Skin of body (tissue), 3 donors: ENCODE measurements at places on chromosomes 1 and 21. TPM values are rescaled to one million over a fixed set of nuclear protein-coding genes. Genes with fewer than 3 reads are reported as not detected.

The KIAA0040 gene
- total RNA-seq: 8.7 TPM

The CTSE gene
- 0.20 TPM for total RNA-seq

The CFHR3 gene
- 0.39 TPM for total RNA-seq

The SPAG17 gene
- total RNA-seq: 3.3 TPM

The PEAR1 gene
- total RNA-seq: 5.5 TPM

The KCND3 gene
- total RNA-seq: 0.99 TPM

DNA sequence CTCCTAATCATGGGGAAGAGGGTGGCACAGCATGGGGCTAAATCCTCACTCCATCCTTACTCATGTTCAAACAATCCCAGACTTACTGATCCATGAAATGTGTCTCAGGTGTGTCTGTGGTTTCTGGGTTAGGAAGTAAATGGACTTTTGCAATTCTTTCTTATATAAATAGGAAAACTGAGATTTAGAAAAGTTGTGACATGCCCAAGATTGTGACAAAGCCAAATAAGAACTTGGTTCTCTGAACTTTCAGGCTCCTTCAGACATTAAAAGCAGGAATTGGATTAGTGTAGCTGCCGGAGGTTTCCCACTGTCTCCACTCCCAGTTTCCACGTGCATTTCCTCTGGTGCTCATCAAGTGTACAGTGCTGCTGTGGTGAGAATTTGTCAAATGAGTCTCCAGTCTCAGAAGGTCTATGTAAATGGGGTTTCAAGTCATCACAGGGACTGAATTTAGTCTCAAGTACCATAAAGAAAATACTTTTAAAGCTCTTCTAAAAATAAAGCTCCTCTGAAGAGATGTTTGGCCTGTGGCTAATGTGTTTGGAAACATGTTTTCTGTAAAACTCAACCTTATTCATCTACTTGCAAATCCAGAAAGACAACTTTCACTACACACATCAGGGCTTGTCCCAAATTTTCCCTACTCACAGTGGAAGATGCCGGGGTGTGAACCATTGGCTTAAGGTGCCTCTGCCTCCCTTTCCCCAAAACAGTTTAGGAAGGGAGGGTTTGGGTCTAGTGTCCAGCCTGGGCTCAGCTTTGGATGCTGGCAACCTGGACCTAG, 115.2 kb downstream of the NGF start:
- DNase-seq: no peak

- no peak for DNase-seq
These were observed 81.9 kb upstream of the WLS start for GRCh38 chr1:68314151-68314780.

GRCh38 chr1:15738416-15739113, 2.5 kb downstream of the SLC25A34 start:
- DNase-seq: no peak

- DNase-seq: no peak
These were observed 10.7 kb upstream of the PTBP2 start for GRCh38 chr1:96710708-96711477.

DNA sequence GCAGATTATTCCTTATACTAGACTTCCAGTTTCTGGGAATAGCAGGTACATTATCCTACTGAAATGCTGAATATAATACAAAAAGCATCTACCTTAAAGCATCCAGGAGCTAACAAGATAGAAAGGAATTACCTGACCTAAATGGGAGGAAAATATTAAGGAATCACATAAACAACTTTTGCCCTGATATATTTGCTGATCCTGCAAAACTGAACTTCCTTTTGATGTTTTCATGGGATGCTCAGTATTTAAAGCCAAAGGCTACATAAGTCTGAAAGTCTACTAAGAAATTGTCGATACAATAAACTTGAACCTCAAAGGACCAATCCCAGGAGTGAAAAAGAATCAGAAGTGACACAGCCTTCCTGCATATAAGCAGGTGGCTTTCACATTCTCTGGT, 85.6 kb upstream of the C1orf21 start:
- no peak for DNase-seq

GRCh38 chr1:3520419-3521378, 66.2 kb downstream of the ARHGEF16 start:
- DNase-seq: no peak

- no peak for DNase-seq
These were observed 59.4 kb upstream of the ZBTB18 start for GRCh38 chr1:243991650-243992049.

DNA sequence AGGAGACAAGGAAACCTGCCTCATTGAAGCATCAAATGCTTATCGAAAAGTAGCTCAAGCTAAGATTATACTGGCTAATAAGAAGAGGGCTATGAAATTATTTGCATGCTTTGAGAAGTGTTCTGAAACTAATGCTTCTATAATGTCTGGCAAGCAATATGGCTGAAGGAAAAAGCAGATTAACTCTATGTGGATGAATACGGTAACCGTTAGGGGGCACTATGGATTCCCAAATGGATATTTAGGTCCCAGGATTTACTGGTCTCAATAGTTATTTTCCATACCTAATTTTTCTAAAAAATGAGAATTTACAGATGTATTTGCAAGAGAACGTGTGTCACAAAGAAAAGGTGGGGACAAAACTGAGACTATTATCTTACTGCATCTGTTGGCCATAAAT, 34.6 kb upstream of the RRP15 start:
- DNase-seq: no peak

GRCh38 chr21:27570306-27570868, 603.5 kb upstream of the ADAMTS5 start:
- DNase-seq: peak; percentile 87

GRCh38 chr1:1283821-1284220, 3.6 kb downstream of the SCNN1D start:
- no peak for DNase-seq

DNA sequence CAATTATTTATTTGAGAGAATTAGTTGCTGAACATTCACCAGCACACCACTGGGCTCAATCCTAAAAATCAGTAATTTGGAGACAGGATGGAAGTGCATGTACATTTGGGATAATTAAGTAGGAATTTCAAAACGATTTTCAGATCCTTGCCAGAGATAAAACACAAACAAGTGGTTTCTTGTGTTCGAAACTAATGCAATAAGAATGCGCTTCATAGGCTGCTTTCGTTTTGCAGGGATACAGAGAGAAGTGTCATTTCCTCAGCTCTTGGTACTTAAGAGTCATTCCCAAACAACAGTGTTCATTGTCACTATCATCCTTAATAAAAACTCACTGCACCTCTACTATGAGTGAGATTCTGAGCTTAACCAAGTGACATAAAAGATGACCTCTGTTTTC, 20.6 kb upstream of the USP24 start:
- no peak for DNase-seq
